ENCODE measurements at places on chromosomes 2 and 18.

GRCh38 chr2:171225302-171225980, 64.7 kb upstream of the TLK1 start:
- DNase-seq, result no peak

DNA sequence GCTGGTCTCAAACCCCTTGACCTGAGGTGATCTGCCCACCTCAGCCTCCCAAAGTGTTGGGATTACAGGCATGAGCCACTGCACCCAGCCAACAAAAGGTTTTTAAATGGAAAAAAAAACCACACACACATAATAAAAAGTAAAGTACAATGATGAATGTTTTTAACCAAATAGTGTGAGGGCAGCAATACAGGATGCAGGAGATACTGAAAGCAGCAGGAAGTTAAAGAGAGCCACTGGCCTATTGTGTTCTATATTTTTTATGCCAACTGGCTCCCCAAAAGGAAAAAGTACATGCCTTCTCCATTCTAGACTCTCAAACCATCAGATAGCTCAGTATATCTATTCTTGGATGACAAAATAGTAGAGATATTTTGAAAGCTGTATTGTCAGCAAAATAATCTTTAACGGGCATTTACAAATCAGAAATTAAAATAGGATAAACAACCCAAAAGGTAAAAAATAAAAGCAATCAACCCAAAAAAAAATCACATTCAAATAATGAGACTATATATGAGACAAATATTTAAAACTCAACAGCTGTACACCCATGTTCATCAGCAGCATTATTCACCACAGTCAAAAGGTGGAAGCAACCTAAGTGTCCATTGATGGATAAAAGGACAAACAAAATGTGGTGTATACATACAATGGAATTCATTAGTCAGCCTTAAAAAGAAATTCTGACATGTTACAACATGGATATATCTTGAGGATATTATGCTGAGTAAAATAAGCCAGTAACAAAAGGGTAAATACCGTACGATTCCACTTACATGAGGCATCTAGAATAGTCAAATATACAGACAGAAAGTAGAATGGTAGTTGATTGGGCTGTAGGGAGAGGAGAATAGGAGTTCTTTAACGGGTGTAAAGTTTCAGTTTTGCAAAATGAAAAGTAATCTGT, 26.2 kb downstream of the GPATCH11 start:
- no peak for DNase-seq

GRCh38 chr2:20378891-20379519, 28.4 kb upstream of the PUM2 start:
- peak; percentile 43 for DNase-seq

DNA sequence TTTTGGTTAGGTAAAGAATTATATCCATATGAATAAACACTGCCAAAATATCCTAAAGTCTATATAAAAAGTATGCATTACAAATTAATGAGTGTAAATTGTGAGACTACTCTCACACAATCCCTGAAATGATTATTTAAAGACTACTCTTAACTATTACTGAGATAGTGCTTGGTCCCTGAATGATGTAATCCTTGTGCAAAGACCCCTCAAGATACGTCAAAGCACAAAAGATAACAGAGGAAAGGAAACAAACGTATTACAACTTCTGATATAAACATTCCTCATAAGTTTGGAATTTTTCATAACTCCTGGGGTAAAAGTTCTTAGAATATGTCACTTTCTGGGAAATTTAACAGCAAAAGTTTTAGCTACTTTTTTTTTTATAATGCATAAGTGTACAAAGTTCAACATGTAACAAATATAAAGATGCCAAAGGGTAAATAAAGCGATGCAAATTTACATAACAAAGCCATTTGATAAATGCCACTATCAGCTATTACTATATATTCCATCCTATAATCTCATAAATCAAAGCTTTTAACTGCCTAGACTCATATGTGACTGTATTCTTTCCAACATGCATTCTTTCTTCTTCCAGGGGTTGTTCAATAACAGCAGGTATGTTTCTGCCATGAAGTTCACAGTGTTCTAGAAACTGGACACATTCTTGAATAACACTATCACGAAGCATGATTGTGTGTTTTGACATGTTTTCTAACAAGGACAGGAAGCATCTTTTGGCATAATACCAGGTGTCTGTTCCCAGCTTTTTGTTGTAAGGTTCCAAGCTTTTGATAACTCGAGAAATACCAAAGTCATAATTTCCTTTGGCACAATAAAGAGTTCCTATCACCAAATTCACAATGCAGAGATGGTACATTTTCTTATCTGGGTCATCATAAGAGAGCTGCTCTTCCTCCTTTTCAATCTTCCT, 158.0 kb downstream of the AGPS start:
- DNase-seq, result no peak

DNA sequence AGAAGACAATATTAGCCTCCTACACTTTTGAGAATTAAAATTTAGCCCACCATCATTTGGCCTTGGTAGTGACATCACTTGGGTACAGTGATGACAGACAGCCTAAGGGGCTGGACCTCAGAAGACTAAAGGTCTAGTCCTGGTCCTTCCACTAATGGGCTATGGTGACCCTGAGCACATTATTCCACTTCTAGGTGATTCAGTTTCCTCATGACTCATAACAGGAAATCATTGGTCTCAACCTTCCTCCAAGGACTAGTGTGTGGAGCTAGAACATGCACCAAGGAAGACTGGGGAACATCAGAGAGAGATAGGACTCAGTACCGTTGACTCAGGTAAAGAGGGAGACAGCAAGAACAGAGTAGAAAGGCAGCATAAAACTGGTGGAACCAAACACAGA, 64.0 kb downstream of the TFCP2L1 start:
- no peak for DNase-seq

DNA sequence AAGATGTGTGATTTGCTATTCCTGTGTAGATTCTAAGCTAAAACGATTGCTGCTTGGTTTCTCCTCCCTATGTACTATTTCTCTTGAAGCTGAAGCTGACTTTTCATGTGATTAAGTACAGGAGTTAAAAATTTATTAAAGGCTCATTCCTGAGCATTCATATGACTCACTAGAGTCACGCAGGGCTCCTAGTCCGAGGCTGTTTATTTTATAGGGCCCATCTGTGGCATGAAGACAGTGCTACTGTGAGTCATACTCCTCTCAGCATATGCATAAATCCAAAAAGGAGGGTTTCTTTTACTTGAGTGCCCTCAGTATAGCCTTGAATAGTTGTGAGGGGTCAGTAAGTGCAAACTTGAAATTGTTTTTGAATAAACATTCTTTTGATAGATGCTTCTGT, 378.8 kb downstream of the PTPRM start:
- no peak for DNase-seq

DNA sequence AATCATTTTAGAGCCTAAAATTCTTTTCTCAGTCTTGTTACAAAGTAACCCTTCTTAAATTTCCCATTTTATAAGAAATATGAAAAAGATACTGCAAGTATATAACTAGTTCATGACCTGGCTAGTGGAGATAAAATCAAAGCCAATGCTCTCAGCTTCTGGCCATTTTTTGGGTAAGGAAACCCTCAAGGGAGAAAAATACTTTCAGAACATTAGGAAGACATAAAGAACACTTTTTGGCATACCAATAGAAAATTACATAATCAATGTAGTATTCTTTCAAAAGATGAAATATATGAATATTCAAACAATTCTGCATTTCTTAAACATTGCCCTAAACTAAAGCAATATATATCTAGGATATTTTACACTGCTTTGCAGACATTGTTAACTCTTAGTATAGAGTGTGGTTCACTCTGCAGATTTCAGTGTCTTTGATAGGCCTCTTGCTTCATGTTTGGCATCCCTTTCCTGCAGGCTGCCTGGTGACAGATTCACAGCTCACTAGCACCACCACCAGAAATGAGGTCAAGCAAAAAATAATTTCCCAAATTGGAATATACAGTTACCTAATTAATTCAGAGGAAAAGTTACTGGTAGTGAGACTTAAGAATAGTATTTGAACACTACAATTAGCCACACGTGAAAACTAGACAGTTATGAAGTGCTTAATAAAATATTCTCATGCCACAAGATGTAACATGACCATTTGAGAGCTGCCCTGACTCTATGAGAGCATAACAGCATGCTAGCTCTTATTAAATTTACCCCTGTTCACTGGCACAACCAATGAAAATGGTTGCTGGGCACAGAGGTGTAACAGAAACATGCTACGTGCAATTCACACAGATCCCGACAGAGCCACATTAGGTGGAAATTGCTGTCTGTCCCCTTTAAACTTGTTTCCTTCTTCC, 36.0 kb downstream of the PAIP2B start:
- no peak for DNase-seq

All from NCI-H1092 treated with DMSO at 0.1 percent for 48 hours (cell line).